ENCODE measurements at places on chromosomes 2 and 18.

DNA sequence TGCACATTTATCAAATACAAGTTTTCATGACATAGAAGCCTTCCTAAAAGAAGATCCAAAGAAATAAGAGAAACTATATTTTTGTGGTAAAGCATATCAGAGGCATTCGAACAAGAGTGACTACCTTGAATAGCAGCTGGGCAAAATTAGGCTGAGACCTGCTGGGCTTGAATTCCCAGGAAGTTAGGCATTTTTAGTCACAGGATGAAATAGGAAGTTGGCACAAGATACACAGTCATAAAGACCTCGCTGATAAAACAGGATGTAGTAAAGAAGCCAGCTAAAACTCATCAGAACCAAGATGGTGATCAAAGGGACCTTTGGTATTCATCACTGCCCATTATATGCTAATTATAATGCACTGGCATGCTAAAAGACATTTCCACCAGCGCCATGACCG is 1302.3 kb upstream of the NRXN1 start:
- no peak for DNase-seq

DNA sequence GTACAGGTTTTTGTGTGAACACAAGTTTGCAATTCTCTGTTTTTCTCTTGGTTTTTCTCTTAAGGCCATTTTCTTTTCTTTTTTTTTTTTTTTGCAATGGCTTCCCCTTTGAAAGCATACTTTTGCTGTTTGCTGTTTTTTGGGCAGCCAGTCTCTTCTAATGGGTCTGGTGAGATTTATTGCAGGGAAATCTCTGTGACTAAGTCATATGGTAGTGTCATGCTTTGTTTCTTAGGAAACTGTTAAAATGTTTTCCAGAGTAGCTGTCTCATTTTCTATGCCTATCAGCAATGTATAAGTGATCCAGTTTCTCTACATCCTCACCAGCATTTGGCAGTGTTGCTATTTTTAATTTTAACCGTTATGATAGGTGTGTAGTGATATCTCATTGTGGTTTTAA is 27.9 kb upstream of the CDCA7 start:
- no peak for DNase-seq

GRCh38 chr2:3759331-3759730 is 56.0 kb downstream of the DCDC2C start:
- DNase-seq, result no peak

GRCh38 chr18:58682429-58683069 is 11.3 kb downstream of the MALT1 start:
- no peak for DNase-seq

- DNase-seq, result no peak
Observed at GRCh38 chr2:127625572-127625951, 20.4 kb upstream of the GPR17 start.

DNA sequence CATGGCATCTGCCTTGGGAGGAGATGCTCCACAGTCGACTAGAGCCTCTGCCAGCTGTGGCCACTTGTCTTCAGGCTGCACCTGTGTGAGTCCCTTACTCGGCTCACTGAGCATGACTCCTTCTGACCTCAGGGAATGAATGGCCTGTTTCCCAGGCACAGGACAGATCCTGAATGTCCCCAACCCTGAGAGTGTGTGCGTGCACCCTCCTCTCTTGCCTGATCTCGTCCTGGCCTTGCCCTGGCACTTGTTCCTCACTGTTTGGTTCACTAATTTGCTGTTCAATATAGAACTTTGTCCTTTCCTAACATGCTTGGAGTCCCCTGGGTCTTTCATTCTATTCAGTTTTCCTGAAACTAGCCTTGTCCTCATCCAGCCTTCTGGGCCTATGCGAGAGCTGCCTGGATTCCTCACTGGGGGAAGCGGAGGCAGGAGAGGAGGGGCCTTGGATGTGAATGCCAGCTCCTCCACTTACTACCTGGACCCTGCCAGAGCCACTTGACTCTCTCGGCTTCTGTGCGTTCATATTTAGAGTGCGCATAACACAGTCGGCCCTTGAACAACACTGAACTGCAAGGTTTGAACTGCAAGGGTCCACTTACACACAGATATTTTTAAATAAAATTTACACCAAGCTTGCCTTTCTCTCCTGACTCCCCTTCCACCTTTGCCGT is 184.8 kb downstream of the ACKR3 start:
- DNase-seq, result no peak

DNA sequence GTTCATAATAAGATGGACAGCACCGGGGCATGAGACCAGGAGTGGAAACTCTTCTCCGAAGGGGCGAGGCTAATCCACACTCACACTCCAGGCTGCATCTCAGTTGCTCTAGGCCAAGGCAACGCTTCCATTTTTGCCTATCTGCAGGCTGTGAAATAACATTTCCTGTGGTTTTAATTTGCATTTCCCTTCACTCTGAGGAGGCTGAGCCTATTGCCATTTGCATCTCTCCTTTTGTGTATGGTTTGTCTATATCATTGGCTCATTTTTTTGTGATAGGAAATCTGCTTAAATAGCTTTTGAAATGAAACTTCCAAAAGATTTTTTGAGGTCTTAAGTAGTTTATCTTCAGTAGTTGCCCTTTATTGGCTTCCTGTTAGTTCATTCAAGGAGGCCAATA is 57.6 kb downstream of the TPGS2 start:
- no peak for DNase-seq

- no peak for DNase-seq
Observed at GRCh38 chr2:28427741-28428415, 35.2 kb downstream of the FOSL2 start.

- no peak for DNase-seq
Observed at GRCh38 chr2:223501641-223502040, 100.5 kb downstream of the SCG2 start.

GRCh38 chr2:237327175-237327950 is 86.6 kb downstream of the COL6A3 start:
- DNase-seq, result no peak

DNA sequence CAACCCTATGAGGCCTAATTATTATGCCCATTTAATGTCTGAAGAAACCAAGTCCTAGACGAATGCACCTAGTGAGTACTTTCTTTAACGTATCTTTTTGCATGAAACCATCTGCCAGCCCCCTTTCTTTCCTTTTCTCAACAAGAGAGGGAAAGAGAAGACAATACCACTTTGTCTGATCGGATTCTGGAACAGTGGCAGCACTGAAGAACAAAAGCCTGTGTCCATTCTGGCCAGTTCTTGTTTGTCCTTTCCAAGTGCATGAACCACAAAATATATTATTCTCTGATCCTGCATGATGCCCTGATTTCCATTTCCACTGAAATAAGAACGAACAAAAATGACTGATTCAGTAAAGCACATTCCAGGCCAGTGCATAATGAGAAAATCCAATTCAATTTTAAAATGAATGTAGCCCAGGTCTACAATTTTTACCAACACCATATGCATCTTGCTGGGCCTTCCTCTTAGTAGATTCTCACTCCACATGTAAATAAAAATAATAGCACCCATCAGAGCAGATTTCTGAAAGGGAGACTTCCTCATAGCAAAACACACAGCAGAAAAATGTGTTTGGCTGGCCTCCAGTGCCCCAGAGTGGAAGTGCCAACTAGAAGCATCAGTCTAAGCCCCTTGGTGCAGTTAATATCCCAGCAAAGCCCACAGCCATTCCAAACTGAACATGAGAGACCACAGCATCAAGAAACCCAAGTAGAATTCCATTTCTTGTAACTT is 422.6 kb upstream of the ID2 start:
- no peak for DNase-seq

- no peak for DNase-seq
Observed at GRCh38 chr2:212814941-212815340, 276.3 kb upstream of the ERBB4 start.

GRCh38 chr2:10863837-10864236 is 47.9 kb upstream of the KCNF1 start:
- no peak for DNase-seq

- DNase-seq, result no peak
Observed at GRCh38 chr2:236675526-236675925, 105.9 kb downstream of the ACKR3 start.

- DNase-seq, result peak; percentile 43
Observed at GRCh38 chr2:134739236-134739878, 20.6 kb upstream of the TMEM163 start.

DNA sequence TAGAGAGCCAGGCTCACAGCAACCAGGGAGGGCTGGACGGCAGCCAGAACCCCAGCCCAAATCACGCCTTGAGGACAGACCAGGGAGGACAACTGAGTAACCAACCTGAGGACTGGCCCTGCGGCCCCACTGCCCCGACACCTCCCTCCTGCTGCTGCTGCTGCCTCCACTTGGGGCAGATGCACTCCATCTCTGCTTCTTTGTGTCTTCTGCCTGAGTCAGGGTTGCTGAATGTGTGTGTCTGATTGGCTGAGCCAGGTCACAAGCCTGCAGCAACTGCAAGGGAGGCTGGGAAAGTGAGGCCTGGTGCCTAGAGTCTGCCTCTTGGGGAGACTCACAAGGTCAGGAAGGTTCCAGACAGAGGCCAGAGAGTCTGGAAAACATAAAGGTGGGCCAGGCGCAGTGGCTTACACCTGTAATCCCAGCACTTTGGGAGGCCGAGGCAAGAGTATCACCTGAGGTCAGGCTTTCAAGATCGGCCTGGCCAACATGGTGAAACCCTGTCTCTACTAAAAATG is 83.4 kb downstream of the ZFP36L2 start:
- DNase-seq, result no peak

DNA sequence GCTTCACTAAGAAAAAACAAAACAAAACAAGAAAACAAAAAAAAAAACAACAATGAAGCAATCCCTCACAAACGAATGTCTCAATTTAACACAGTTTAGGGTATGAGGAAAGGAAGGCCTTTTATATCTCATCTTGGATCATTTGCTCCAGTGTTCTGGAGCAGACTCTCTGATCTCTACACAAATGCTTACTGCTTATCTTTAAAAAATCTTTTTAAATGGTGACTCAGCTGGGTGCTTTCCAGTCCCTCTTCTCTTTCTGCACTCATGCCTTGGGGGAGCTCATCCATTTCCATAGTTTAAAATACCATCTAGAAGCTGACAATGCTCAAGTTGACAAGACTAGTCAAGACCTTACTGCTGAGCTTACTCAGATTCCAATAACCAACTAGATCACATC is 56.2 kb downstream of the ETAA1 start:
- no peak for DNase-seq

DNA sequence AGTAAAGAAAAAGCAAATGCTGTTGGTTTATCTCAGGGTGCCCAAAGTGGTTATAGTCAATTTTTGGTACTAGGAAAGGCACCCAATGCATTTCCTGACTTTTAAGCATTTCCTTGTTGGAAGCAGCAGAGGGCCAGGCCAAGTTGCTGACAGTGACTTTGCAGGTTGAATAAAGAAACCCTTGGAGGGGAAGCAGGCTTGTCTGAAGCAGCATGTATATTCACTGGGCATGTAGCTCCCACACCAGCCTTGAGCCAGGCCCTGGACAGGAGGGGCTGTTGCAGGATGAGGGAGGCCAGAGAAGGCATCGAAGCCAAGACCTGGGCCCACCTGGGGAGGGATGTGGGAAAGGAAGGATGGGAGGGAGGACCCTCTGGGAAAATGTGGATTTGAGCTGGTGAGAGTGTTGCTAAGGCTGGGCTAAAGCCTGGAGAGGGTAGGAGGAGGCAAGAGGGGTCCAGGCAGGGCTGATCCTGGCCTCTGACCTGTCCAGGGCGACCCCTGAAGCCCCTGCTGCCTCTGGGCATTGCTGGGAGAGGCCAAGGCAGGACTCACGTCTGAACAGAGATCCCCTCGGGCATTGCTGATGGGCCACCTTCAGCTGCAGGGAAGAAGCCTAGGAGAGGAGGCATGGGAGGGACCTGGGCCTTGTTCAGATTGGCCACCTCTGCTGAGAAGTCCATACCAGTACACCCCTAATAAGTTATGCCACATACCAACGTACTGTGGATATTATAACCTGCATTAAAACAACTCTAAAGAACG is 79.6 kb downstream of the STPG4 start:
- no peak for DNase-seq

- DNase-seq, result no peak
Observed at GRCh38 chr18:62128157-62128556, 58.7 kb downstream of the PIGN start.

DNA sequence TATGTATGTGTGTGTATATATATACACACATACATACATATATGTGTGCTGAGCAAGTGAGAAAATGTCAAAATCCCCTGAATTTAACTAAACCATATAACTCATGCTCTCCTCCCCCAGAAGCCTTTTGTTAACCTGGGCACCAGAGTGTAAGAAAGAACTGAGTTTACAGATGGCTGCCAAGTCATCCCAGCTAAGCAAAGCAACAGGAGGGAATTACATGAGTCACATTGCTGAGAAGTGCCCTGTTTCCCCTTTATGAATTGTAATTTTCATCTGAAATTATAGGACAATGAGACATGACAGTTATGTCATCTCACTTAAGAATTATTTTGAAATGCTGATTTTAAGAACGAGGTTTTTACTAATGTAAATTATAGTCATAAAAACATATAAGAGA is 29.9 kb downstream of the SCN7A start:
- DNase-seq, result no peak

DNA sequence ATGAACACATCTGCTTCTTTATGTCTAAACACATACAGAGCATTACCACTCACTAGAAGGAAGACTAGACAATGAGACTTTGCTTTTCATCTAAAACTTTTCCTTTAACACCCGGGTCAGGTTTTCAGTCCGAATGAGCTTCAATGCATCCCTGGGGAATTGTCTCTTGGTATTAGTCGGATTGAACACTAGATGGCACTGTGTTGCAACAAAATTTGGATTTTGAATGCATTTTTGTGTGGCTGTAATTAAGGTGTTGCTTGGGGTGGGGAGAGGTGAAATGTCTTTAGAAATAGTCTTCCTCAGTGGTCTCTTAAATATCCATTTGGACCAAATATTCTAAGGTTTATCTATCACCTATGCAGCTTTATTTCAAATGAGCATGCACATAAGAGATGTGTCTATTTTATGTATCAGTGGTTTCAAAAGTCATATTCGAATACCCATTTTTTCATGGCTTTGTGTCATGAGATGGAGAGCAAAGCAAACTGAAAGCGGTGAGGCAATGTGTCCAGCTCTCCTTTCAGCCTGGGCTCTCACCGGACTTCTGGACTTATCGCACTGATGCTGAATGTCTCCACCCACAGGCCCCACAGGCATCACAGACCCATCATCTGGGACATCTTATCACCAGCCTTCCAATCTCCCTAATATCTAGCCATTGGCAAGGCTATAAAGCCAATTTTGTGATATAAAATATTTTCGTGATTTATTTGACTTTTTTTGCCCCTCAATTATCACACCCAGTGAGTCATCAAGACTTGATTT is 510.3 kb downstream of the RNF144A start:
- DNase-seq, result peak; percentile 58

- DNase-seq, result no peak
Observed at GRCh38 chr2:218259099-218259961, 1.5 kb upstream of the GPBAR1 start.

DNA sequence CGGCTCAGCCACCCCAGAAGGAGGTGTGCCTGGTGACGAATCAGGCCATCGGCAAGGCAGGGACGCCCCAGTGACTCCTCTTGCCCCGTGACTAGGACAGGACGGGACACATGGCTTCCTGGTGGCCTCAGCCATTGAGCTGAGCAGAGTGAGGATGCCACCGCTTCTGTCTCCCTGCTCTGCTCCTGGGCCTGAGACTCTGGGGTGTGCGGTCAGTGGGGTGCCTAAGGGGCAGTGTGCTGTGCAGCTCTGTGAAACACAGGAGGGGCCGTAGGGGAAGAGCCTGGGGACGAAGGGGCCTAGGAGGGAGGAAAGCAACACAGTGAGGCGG is 24.3 kb downstream of the IGFBP5 start:
- no peak for DNase-seq

- no peak for DNase-seq
Observed at GRCh38 chr18:24460388-24460787, at the start of gene HRH4. HRH4 (plus strand) TSS chr18:24460637; CDS start chr18:24460729, 92 bp downstream.

GRCh38 chr2:235278771-235279355 is 215.0 kb upstream of the AGAP1 start:
- no peak for DNase-seq

- no peak for DNase-seq
Observed at GRCh38 chr2:198232281-198232680, 427.9 kb downstream of the PLCL1 start.

All from germinal center (tissue), 1 donor.